T follicular helper cell (primary cell): ENCODE measurements at places on chromosomes 2 and 18.

- no peak for DNase-seq
These were observed 26.1 kb downstream of the NIFK start for GRCh38 chr2:121710470-121711170.

DNA sequence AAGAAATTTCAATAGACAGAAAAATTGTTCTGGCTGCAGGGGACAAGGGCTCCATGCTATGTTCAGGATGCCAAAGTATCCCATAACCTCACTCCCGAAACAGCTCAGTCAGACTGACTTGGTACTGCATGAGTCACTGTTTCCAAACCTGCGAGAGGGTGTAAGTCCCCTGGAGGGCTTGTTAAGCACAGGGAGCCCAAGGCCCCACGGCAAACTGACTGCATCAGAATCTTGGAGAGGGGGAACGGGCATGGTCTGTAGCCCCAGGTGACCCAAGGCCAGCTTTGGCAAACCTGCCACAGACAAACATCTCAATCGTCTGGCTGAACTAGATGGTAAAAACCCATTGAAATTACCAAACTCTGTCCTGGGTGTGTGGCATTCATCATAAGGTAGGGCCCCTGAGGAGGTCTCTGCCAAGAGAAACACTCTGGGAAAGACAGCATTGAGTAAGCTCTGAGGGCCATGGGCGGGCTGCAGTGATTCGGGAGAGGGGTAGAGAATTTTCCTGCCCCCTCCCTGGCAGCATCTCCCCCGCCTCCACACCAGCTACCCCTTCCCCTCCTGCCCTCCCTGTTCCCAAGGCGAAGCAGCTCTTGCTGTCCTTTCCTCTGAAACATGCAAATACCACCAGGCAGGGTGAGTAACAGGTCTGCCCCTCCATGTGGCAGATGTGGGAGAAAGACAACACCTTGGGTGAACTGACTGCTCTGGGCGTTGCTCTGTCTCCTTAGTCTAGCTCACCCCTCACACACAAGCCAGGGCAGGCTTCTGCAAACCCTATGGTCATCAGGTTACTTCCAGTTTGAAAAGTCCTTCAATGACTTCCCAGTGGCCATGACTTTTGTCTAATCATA lies 274.7 kb upstream of the SIX2 start:
- DNase-seq, result no peak

GRCh38 chr2:1715184-1716013 lies 28.9 kb downstream of the PXDN start:
- no peak for DNase-seq

DNA sequence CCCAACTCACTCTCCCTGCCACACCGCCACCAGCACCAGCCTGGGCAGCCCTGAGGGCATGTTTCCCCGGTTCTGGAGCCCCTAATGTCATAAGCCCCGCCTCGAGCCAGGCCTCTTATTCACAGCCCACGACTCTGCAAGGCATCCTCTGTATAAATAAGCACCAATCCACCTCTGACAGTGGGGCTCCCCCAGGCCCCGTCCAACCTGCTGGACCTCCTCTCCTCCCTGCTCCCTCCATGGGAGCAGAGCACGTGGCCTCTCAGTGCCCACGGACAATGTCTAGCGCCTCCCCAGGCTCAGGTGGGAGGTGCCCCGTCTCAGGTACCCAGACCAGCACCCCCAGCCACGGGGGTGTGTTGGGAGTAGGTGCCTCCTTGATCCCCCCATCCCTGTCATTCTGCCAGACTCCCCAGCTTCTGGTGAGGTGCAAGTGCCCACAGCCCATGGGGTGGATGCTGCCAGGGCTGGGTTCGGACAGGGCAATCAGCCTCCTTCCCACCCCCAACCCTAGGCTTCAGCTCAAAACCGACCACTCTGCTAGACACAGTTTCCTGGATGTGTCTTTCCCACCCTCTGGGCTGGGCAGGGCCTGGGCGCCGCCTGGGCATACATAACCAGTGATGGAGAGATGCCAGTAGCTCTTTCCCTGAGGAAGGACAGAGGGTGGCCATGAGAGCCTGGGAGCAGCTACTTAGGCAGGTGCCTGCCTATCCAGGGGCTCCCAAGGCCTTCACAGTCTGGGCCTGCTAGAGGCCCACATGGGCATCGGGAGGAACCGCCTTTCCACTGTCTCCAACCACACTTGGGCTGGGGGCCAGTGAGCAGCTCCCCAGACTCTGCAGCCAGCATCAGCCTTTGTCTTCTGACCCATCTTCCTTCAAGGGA lies 1.6 kb upstream of the ADRA2B start:
- DNase-seq, result no peak

GRCh38 chr2:76668279-76668678 lies 853.9 kb downstream of the LRRTM4 start:
- DNase-seq, result no peak
